ENCODE measurements at places on chromosomes 7 and 10. TPM values are rescaled to one million over a fixed set of nuclear protein-coding genes. Genes with fewer than 3 reads are reported as not detected.

DNA sequence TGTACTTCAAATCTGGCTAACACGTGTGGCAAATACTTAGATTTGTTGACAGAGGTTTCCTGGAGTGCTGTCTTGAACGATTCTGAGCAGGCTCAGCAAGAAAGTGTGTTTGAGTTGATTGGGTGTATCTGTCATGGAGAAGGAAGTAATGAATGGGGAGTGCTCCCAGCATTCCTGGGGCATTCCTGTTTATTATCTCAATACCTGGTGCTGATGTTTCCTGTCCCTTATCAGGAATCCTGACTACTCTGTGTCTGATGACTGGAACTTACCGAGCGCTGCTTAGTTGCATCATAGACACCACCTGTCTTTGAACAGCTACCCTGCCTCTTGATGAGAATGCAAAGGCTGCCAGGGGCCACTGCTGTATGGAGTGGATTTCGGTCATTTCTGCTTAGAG lies 41.0 kb upstream of the TMEM248 start:
- ATAC-seq, result no peak

DNA sequence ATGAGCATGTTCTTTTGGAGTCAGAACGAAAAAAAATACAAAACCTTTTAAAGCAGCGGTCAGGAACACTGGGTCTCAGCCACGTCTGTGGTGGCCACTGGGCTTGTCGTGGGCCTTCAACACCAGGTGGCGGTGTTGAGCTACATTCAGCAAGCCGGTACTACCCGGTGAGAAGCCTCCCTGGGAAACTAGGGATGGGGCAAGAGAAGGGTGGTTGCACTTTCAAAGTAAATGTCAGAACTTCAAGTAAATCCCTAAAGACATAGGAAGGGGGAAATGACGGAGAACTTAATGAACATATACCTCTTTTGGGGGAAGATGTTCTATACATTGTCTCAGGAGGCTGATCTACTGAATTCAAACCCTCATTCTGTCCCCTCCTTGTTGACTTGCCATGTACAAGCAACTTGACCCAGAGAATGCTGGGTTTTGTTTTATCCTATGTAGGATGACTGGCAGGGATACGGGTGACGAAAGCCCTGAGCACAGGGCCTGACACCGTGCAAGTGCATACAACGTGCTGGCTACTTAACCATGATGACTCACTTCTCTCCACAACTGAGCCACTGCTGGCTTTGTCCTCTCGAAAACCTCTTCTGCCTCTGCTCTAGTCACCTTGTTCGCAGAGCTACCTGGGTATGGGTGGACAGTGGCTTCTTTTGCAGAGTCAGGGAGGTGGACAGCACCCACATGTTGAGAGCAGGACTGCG lies 49.0 kb upstream of the BAMBI start:
- ATAC-seq, result peak; percentile 89

GRCh38 chr7:142626420-142627035 lies 122.7 kb upstream of the PRSS1 start:
- ATAC-seq, result peak; percentile 88

DNA sequence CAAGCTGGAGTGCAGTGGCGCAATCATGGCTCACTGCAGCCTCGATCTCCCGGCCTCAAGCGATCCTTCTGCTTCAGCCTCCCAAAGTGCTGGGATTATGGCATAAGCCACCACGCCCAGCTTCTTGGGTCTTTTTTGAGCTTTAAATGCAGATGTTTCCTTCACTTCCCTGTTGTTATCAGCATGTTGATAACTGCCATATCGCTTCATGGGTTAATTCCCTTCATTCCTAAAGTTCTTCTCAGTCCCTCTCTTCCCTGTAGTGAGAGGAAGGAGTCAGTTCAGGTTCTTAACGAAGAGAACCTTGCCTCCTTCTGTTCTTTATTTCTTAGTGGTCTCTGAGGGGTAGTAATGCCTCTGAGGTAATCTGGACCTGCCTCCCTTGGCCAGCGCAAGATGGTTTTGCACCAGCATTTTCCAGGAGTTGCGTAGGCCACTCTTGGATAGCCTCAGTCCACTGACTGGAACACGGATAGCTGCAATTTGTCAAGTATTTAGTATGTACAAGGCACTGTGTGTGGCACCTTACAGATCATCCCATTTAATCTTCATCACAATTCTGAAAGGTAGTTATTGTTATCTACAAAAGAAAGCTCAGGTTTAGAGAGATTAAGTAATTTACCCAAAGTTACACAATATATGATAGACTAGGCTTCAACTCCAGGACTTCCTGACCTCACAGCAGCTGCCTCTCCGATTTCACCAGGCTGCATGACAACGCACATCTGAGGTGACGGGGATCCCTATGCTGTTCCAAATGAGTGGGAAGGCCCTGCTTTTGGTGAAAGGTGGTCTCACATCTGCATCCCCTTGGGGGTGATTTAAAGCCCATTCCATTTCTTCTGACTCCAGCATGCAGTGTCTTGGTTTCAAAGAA lies 60.5 kb downstream of the GATA3 start:
- ATAC-seq, result no peak

GRCh38 chr10:132665946-132666704 lies 119.8 kb downstream of the NKX6-2 start:
- ATAC-seq, result peak; percentile 100

GRCh38 chr10:77967611-77968022 lies 41.1 kb upstream of the DLG5 start:
- ATAC-seq, result no peak

- no peak for ATAC-seq
Observed at GRCh38 chr7:44269417-44269816, 56.0 kb downstream of the CAMK2B start.

DNA sequence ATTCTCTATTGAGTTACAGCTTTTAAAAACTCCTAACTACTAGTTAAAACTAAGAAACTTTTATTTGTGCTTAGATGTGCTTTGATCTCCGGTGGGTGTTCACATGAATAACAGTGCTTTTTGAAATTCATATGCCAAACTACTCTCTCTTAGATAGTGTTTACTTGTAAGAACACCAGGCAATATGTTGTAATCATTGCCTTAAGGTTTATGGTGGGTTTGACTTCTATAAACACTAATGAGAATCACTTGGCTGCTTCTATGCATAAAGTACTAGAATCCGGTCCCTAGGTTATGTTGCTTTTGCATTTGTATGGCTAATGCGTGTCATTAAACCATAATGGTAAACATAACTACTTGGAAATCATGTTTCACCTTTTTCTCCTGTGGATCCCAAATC lies 203.9 kb upstream of the VSTM2A start:
- ATAC-seq, result no peak

DNA sequence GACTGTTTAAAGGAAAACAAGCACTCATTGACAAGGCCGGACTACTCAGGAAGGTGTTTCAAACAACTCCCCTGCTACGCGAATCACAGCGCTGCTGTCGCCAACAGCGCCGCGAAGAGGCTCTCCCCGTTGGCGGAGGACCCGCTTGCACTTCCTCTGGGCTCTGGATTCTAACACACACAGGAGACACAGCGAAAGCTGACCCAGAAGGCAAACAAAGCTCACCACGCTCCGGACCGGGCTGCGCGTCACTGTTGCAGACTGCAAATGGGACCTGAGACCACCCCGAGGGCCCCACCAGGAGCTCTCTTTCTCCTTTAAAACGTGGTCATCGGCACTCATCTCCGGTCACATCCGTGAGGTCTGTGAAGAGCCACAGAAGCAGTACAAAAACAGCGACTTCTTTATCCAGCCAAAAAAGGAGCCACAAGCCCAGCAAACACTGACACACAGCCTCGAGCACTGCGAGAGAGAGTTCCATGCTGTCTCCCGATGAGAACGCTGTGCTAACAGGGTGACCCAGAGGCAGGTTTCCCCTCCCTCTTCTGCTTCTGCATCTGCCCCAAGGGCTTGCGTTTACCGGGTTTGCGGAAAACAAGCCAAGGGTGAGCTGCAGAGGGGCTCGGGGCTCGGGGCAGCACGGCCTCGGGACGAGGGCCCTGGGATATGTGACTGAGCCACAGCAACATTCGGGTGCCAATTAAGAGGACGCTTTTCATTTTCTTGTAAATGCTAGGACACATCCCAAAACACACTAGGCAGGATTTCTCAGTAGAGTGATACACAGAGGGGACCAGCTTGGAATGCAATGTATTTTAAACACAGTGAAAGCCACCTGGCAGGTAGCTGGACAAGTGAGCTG lies 41.3 kb downstream of the AMZ1 start:
- ATAC-seq, result no peak

- no peak for ATAC-seq
Observed at GRCh38 chr10:33818343-33818742, 483.9 kb upstream of the NRP1 start.

DNA sequence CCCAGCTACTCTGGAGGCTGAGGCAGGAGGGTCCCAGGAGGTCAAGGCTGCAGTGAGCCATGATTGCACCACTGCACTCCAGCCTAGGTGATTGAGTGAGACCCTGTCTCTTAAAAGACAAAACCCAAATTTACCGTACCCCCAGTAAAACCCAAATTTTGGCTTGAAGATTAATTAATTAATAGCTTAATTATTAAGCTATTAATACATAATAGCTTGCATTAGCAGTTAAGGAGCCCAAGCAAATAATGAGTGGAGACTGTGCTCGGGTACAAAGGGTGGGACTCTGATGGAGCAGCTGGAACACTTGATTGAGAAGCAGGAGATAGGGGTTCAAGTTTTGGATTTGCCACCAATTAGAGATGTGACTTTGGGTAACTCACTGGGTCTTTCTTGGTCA lies 28.9 kb downstream of the NRF1 start:
- ATAC-seq, result no peak

- peak; percentile 58 for ATAC-seq
Observed at GRCh38 chr7:96321031-96321657, 754 bp downstream of the SLC25A13 start.

GRCh38 chr10:126013489-126014281 lies 117.3 kb downstream of the FANK1 start:
- ATAC-seq, result peak; percentile 93

DNA sequence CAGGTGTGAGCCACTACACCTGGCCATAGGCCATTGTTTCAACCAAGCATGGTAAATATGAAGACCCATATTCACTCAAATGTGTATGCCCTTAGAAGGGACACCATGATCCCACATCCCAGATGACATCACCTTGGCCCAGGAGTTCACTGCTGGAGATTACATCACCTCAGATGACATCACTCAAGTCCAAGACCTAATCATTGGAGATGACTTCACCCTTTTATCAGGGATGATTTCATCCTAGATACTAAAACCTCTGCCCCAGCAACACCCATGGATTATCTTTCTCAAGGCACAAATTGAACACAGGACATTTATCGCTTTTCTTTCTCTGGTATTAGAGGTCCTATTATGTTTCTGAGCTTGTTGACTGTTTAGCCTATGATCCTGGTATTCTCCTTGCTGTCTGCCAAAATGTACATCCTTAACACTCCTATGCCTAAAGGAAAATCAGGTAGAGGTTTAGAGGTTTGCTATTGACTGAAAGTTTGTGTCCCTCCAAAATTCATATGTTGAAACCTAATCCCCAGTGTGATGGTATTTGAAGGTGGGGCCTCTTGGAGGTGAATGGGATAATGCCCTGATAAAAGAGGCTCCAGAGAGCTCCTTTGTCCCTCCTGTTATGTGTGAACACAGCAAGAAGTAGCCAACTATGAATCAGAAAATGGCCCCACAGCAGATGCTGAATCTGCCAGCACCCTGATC lies 9.8 kb upstream of the CYP2C18 start:
- ATAC-seq, result no peak

DNA sequence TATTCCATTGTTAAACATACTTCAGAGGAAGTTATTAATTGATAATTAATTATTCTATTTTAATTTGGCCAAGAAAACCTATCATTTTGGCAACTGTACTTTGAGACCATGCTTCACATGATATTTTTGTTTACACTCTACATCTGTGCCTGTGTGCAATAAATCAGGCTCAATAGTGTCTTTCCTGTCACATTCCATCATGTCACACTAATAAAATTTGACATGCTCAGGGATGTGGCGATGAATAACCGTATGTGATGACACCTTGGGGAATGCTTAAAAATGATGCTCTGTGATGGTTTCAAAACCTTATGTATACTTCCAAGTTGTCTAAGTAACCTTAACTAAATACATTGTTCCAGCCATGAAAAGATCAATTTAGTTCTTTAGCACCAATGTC lies 364.6 kb upstream of the TEX47 start:
- ATAC-seq, result no peak

DNA sequence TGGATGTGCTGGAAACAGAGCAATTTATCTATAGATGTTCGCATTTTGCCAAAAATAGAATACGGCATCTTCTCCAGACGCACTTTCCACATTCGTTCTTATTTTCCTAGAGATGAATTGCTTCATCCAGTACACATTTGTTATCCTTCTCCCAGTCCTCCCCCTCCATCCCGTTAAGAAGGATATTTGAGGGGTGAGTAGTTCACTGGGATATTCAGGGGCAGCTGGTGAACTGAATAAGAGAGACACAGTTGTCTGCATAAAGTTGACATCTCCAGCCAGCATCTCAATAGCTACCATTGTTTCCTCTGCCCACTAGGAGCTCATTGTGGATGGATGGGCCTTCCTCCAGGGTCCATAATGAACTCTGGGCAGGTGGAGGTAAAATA lies 456.8 kb upstream of the NRP1 start:
- no peak for ATAC-seq

DNA sequence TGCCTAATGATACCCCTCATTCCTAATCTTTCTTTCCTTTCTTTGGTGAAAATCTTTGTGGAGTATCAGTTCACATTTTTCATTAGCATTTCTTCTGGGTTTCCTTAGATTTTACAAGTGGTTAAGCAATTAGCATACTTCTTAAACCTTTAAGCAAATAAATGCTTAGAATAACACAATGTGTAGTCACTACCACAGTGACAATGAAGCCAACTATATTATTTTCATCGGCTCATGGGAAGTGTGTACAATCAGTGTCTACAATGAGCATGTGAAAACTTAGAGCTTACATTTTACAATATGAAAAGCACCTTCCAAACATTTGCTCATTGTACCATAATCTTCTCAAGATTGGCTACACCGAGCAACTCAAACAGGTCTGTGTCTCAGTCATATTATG lies 176.2 kb upstream of the PLXNA4 start:
- ATAC-seq, result no peak

GRCh38 chr10:17989908-17990767 lies 38.4 kb downstream of the SLC39A12 start:
- no peak for ATAC-seq

DNA sequence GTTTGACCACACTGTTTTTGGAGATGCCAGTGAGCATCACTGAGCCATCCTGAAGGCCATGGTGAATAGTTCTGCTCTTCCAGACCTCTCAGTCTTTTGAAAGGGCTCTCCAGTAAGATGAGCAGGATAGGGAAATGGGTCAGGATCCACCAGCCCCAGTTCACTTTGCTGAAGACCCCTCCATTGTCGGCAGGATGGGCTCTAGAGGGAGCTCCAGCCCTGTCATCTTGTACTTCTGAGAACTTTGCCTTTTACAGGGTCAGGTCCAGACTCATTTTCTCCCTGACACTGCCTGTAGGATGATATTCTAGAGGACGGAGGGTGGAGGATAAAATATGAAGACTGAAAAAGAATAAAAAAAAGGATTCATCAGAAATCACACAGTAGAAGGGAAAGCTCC lies 13.1 kb downstream of the LHFPL3 start:
- ATAC-seq, result no peak

NCF1 gene
- total RNA-seq, result 0.24 TPM

AQP1 gene
- not detected for total RNA-seq

SUN3 gene
- not detected for total RNA-seq

BLNK gene
- not detected for total RNA-seq

SPDYE6 gene
- not detected for total RNA-seq

MMRN2 gene
- not detected for total RNA-seq

CYP26C1 gene
- not detected for total RNA-seq

WDR86 gene
- total RNA-seq, result 0.45 TPM

FAM131B gene
- 1.1 TPM for total RNA-seq

AGR2 gene
- not detected for total RNA-seq

EXOC4 gene
- 53.5 TPM for total RNA-seq

LAMB1 gene
- not detected for total RNA-seq

Measured in activated T-helper 17 cell treated with anti-CD3 and anti-CD28 coated beads, Interleukin-2, amount 50 U/mL, for 72 hours (primary cell).